Posterior vena cava (tissue), 2 donors: ENCODE measurements at places on chromosomes 11 and 22. TPM values are rescaled to one million over a fixed set of nuclear protein-coding genes. Genes with fewer than 3 reads are reported as not detected.

GRCh38 chr11:103552086-103552485 lies 442.9 kb downstream of the DYNC2H1 start:
- DNase-seq, result no peak

DNA sequence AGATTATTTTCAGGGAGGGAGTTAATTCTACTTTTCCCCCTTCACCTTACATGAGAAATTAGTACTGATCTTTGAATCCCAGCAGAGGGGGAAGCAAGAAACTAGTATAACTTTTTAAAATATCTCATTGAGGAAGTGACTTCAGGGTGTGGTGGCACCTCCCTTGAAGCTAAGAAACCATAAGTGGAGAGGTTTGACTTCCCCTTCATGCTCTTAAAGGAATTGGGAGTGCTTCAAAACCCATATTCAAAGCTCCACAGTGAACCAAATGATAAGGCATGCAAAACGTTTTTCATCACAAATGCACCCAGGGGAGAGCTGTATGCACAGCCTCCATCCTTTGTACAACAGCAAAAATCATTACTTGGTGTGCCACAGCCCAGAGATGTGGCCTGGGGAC lies 540 bp downstream of the MS4A14 start:
- DNase-seq, result no peak

GRCh38 chr11:20875889-20876288 lies 206.5 kb downstream of the NELL1 start:
- no peak for DNase-seq

DNA sequence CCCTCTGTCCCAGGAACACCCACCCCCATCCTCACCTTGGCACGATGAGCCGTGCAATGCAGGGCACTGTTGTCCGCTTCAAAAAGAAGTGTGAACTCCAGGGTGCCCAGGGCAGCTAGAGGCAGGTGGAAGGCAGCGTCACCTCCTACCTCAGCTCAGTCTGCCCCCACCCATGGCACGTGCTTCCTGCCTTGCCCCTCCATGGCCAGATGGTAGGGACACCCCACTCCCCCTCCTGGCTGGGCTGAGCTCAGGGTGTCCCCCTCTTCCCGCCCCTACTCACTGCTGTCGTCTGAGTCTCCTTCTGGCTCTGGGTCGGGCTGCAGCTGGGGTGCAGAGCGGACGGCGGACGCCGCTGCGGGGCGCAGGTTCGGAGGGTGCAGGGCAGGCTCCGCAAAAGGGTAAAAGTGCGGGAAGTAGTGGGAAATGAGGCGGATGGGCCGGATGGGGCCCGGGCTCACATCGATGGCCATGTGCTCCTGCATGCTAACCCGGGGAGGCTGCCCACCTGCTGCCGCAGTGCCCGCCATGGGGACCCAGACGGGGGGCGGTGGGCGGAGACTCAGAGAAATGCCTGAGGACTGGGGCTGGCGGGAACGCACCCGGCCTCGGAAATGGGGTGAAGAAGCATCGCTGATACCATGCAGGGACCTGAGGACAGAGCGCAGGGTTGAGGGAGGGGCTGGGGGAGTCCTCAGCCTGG lies 9.1 kb downstream of the NDUFV1 start:
- DNase-seq, result peak; percentile 69

DNA sequence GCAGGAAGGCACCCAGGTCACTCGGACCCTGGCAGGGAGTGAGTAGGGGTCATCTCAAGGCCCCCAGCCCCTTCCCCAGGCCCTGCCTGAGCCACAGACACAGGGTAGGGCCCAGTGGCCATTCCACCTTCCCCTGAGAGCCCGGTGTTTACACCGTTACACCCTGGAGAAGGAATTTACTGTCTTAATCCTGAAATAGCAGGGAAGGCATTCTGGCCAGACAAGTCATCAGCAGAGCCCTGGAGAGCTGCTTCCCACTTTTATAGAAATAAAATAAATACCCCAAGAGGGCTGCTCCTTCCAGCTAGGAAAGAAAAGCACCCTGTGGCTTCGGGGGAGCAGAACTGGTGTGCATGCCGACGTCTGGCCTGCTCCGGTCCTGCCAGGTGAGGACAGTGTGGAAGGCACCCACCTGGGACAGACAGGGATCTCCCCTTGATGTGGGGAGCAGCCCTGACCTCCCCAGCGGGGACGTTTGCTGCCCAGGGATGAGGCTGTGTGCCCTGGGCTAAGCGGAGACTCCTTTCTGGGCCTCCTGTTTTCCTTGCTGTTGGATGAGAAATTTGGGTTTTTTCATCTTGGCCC lies 180.0 kb downstream of the MN1 start:
- peak; percentile 51 for DNase-seq

DNA sequence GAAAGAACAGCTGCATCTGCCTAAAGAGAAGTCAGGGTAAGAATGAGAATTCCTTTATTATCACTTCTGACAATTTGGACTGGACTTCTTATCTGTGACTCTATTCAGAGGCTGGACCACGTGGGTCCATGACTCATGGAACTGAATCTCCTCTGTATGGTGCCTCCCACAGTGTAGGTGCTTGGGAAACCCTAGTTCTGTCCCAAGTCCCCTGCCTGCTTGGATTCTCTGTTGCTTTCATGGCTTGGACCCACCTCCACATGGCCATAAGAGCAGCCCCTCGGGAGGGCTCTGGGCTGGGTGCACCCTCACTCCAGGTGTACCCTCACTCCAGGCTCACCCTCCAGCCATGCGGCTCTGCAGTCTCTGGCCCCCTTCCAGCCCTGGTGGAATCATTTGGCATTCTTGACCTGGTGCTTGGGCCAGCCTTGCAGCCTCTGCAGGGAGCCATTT lies 153.4 kb downstream of the CACNA1I start:
- peak; percentile 55 for DNase-seq

DNA sequence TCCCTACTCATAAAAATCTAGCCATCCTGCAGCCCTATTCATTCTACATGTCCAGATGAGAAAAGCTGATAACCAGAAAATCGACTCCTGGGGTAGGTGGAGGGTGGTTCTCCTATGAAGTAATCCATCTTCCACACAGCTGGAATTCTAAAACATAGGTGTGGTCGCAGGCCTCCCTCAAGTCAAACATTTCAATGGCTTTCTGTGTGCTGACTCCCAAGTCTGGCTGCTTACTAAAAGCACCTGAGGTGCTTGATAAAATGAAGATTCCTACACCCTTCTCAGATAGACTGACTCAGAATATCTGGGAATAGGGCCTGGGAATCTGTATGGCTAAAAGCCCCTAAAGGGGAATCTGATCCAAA lies 26.1 kb downstream of the IRAG1 start:
- no peak for DNase-seq

DNA sequence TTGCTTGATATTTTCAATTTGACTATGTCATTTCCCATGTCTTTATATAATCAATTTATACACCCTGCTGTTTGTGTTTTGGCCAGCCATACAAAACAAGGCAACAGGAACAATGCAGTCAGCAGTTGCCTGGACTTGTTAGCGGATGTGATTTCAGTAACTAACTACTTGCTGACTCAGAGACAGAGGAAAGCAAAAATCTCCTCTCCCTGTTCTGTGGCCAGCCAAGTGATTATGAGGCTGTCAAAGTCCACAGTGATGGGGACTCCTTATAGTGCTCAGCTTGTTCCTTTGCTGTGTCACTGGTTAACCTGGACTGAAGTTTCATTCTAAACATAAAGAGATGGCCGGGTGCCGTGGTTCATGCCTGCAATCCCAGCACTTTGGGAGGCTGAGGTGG lies 32.6 kb upstream of the APLP2 start:
- no peak for DNase-seq

- DNase-seq, result no peak
These were observed 12.9 kb downstream of the MN1 start for GRCh38 chr22:27788500-27789288.

DNA sequence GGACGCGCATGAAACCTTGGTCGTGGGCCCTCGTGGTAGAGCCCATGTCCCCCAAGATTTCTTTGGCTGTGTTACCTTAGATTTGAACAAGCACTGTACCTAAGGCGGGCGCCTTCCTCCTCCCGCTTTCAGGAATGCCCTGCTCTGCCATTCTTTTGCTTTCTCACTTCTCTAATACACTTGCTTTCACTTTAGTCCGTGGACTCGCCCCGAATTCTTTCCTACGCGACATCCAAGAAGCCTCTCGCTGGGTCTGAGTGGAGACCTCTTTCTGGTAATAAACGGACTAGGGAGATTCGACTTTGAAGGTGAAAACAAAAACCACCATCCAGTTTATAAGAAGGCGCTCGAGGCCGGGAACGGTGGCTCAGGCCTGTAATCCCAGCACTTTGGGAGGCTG lies 1.2 kb upstream of the NUP50 start:
- no peak for DNase-seq

C11orf21 gene
- 1.3 TPM for total RNA-seq

ANKK1 gene
- total RNA-seq, result 0.23 TPM

TMEM132A gene
- total RNA-seq, result 7.7 TPM

C11orf87 gene
- total RNA-seq, result not detected
